ENCODE measurements at places on chromosomes 6 and 20. TPM values are rescaled to one million over a fixed set of nuclear protein-coding genes. Genes with fewer than 3 reads are reported as not detected.

DNA sequence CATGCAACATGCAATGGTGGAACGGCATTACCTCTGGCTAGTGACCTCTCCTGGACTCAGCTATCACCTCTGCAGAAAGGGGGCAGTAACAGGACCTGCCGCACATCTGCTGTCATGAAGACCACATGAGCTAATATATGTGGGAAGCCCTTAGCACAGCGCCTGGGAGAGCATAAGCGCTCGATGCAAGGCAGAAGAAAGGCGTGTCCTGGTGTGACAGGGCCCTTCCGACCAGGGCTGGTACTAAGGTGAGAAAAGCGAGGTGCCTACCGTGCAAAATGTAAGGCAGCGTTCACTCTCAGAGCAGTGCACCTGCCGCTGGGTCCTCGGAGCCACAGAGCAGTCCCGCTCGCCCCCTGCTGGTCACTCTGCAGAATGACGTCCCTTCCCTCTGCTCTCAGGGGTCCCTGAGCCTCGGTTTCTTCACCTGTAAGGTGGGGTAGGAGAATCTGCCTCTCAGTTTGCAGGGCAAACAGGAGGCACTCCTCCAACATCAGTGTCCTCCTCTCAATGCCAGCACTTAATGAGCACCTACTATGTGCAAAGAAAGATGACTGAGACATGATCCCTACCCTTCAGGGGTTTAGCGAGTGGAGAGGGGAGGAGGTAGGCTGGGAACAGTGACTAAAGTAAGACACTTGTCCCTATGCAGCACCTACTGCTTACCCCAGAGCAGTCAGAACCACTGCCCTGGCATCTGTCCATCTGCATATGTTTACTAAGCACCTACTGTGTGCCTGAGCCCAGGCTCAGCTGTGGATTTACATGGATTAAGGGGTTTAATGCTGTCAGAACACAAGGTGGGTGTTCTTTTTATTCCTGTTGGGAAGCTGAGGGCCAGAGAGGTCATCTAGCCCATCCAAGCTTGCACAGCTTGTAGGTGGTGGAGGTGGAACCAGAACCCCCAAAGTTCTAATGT is 41.1 kb upstream of the PTGIS start:
- DNase-seq, result no peak

DNA sequence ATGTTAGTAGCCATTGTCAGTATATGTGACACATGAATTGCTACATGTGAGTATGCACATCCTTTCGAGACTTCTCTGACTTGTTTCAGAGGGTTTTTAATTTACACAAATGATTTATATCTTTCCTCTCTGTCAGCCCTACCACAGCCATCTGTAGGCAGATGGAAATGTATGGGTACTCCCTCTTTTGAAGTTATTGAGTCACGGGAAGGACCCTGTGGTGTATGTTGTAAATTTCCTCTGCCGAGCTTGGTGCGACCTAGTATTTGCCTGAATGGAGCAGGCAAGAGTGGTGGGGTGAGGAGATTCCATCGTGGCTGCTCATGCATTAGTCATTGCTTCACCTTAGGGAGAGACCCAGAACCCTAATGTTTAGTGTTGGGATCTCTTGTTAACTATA is 171.9 kb downstream of the JARID2 start:
- DNase-seq, result no peak

GRCh38 chr6:86936834-86937218 is 502 bp upstream of the HTR1E start:
- no peak for DNase-seq

DNA sequence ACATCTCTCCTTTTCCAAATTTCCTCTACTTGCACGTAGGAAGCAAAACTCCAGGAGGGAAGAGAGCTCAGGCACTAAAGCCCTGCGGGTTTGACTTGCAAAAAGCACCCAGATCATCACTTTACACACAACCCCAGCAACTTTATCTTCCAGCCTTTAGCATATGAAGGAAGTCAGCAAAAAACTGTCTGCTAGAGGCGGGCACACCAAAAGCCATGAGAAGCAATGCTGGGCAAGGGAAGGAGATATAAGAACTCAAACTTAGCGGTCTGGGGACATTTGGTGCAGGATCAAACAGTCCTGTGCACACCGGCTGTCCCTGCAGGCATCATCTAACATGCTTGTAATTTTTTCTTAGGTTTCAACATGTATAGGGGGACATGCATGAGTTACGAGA is 113.3 kb downstream of the JPH2 start:
- no peak for DNase-seq

GRCh38 chr6:134735461-134735860 is 214.4 kb downstream of the ALDH8A1 start:
- no peak for DNase-seq

GRCh38 chr6:152296648-152297376 is 340.4 kb downstream of the SYNE1 start:
- DNase-seq, result peak; percentile 79

GRCh38 chr20:8601542-8601912 is 467.4 kb upstream of the PLCB4 start:
- DNase-seq, result no peak

DNA sequence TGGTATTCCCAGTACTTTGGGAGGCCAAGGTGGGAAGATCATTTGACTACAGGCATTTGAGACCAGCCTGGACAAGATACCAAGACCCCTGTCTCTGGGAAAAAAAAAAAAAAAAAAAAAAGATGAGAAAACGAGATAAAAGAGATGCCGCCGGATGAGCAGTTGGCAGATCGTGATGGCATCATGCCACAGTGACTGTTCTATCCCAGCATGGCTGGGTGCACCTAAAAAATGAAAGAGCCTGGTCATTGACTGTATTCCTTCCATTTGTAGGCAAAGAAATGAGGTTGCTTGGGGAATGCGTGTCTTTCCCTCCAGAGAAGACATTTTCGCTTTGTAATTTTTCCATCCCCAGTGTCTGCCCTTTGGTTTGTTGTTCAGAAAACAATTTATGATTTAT is 12.9 kb downstream of the AKAP12 start:
- DNase-seq, result no peak

DNA sequence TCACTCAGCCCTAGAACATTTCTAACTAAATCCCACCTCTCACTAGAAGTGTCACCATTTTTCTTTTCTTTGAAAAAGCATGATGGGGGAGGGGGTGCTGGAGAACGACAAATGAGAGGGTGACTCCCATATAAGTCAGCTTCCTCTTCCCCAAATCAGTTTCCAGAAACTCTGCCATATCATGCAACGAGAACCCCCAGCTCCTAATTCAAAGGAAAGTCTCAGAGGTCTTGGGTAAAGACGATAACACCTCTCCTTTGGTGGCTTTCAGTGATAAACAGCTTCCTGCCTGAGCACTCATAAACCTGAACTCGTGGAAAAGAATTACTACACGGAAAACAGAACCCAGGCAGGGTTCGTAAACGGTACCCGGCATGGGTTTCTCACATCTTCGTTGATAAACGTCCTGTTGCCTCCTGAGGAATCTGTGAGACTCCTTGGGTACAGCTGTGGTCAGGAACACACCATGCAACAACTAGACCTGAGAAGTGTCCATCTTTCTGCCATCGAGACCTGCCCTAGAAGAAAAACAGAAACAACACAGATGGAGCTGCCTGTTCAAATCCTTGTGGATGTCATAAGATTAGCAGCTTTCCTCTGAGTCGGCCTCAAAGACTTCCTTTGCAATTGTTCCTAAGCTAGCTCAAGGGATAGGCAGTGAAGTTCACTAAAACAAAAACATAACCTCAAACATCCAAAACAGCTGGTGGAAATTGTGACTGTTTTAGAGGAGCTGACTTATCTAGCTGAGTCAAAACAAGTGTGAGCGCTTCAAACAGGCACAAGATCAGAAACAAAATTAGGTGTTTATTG is 185.8 kb upstream of the PRDM1 start:
- DNase-seq, result peak; percentile 92

DNA sequence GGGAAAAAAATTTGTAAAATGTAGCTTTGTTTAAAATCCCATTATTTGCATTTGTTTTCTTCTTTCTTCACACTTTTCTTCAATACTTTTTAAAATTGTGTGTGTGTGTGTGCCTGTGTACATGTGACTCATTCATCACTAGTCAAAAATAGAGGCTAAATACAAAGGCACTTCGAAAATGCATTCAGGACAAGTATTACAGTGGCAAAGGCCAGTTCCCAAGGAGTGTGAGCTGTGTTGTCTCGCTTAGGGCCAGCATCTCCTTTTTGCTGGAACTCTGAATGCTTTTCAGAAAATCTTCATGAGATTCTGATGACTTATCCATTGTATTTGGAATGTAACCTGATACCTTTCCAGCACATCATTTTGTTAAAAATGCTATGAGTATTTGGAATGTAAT is 288.5 kb upstream of the CNR1 start:
- DNase-seq, result no peak

- no peak for DNase-seq
Measured at GRCh38 chr20:7195704-7196103, 428.2 kb downstream of the BMP2 start.

DNA sequence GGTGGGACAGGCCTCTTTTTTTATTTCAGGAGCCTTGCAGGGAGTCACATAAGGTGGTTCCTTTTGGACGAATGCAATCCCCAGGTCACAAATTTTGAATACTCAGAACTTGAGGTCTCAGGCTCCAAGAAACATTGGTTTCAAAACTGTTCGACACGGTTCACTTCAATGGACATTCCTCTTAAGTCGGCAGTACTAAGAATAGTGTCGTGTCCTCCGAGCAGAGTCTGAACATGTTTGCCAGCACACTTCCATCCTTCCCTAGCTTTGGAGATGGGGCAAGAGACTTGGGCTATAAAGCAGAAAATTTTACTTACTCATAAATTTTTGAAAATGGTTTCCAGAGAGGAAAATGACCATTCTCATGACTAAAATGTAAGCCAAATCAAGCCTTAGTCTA is 265.4 kb downstream of the THBS2 start:
- no peak for DNase-seq

DNA sequence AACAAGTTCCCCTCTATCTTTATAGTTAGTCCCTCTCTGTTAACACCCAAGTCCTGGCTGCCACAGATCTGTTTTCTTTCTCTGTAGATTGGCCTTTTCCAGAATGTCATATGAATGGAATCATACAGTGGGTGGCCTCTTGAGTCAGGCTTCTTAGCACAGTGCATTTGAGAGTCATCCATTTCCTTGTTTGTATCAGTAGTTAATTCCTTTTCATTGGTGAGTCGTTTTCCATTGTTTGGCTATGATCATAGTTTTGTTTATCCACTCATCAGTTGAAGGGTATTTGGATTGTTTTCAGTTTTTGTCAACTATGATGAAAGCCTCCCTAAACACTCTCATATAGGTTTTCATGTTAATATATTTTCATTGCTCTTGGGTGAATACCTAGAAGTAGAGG is 248.3 kb downstream of the ARID1B start:
- DNase-seq, result no peak

DNA sequence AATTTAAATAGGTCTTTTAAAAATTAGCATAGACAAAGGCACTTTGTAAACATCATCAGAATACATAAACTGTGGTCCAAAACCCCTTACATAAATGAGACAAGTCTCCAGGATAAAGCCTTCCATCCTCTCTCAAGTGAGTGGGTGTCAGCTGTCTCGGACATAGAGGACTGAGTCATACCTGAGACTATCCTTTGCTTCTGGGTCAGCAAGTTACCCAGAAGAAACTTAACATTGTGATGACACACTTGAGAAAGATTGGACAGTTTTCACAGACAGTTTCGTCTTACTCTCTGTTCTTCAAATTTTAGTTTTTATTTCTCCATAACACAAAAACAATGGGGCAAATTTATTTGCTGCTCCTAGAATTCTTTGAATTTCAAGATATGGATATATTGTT is 838.0 kb downstream of the DHX35 start:
- peak; percentile 22 for DNase-seq

GRCh38 chr6:129498541-129498940 is 211.4 kb downstream of the ARHGAP18 start:
- no peak for DNase-seq

- peak; percentile 53 for DNase-seq
Measured at GRCh38 chr6:163897030-163897429, 482.5 kb downstream of the QKI start.

DNA sequence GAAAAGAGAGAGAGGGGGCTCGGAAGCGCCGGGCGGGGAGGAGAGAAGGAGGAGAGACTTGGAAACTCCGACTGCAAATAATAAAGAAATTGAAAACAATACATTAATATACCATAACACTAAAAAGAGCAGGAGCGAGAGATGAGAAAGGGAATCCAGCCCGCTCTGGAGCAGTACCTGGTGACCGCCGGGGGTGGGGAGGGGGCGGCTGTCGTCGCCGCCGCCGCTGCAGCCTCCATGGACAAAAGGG is 338 bp downstream of the E2F3 start:
- no peak for DNase-seq

DNA sequence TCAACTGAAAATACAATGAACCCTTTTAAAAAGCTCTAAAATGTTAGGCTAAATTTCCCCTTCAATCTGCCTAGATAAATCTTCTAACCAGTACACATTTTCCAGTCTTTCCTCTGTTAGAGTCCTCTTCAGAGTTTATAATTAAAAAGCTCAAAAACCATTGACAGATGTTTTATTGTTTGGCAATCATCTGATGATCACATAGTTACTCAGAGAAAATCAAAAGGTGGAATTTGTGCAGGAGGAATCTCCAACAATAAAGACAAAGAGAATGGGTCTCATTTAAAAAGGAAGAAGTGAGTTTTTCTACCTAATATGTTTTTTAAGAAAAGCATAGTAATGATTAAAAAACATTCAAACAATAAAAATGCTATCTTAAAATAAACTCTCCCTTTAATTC is 3.1 kb downstream of the TRAPPC3L start:
- no peak for DNase-seq

GRCh38 chr6:123829302-123829953 is 25.8 kb downstream of the NKAIN2 start:
- DNase-seq, result peak; percentile 32

GRCh38 chr20:46789339-46790028 is 80.0 kb downstream of the SLC2A10 start:
- no peak for DNase-seq

- no peak for DNase-seq
Measured at GRCh38 chr6:139655783-139656705, 281.6 kb upstream of the CITED2 start.

GRCh38 chr20:36017048-36017951 is 48.9 kb downstream of the CNBD2 start:
- peak; percentile 38 for DNase-seq

- no peak for DNase-seq
Measured at GRCh38 chr6:68756454-68757375, 121.6 kb downstream of the ADGRB3 start.

The DUSP22 gene
- total RNA-seq, result 29.0 TPM

The SYS1 gene
- total RNA-seq, result 12.7 TPM

The CYP24A1 gene
- 0.35 TPM for total RNA-seq

The SCAND1 gene
- total RNA-seq, result 120 TPM

The TCP11 gene
- total RNA-seq, result not detected

The CST11 gene
- not detected for total RNA-seq

The ATP9A gene
- total RNA-seq, result 7.6 TPM

The BEND3 gene
- 2.6 TPM for total RNA-seq

The ZHX3 gene
- total RNA-seq, result 35.8 TPM

The PROKR2 gene
- total RNA-seq, result not detected

Measured in myocyte (in vitro differentiated cells).